ENCODE measurements at places on chromosomes 4 and X.

- no peak for DNase-seq
These were observed 41.5 kb downstream of the TNIP3 start for GRCh38 chr4:121122661-121123060.

GRCh38 chr4:117326091-117326490 is 240.7 kb upstream of the TRAM1L1 start:
- DNase-seq: no peak

DNA sequence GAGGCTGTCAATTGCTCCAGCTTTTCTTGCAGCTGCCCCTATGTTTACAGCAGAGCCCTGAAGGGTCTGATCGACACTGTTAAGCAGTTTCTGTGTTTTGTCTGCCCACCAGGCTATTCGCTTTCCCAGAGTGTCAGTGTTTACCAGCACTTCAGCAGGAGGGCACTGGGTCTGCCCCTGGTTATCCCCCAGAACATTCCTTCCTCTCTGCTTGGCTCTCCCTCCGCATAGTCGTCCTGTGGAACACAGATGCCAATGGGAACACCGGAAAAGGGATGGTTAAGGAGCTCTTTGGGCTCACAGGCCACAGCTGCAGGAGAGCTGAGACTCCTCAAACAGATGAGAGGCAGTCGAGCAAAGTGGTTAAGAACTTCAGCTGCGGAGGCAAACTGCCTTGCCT is 71.3 kb upstream of the FBXW7 start:
- DNase-seq: no peak

- DNase-seq: no peak
These were observed 50.6 kb upstream of the RAPGEF2 start for GRCh38 chr4:159052315-159052714.

DNA sequence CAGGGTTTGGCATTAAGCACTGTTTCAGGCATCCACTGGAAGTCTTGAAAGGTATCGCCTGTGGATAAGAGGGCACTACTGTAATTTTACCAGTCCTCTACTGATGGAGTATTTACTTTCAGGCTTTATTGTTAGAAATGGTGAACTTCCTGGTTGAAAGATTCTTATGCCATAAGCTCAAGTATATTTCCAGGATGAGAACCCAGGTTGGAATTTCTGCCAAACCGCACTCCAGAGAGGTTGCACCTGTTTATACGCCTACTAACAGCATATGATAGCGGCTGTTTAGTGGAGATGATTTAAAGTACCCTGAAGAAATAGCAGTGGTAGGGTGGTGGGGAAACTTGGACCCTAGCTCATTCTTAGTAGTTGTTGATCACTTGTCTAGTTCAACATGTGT is 9.9 kb downstream of the FNIP2 start:
- no peak for DNase-seq

DNA sequence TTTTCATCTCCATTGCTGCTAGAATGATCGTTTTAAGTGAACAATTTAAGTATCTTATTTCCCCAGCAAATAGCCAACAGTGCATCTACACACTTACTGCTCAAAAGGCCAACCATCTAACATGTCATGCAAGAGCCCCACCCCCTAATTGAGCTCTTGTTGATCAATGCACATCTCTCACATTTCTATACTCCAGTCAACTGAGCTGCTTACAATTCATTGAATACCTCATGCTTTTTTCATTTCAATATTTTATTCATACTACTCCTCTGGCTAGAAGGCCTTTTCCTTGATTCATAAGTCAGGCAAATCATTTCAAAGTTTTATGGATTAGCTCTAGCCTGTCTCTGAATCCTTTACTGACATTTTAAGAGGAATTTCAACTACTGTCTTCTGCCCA is 79.0 kb upstream of the WDR17 start:
- DNase-seq: no peak

- DNase-seq: no peak
These were observed 169.7 kb downstream of the TMEM47 start for GRCh38 chrX:34487364-34487763.

GRCh38 chrX:11678158-11678557 is 12.4 kb upstream of the ARHGAP6 start:
- DNase-seq: no peak

- no peak for DNase-seq
These were observed 181.4 kb upstream of the MXRA5 start for GRCh38 chrX:3527811-3528210.

- no peak for DNase-seq
These were observed 105.6 kb downstream of the CNKSR2 start for GRCh38 chrX:21479695-21480270.

- DNase-seq: no peak
These were observed 355.1 kb upstream of the CLNK start for GRCh38 chr4:11039634-11040131.

GRCh38 chr4:145825255-145825654 is 113.4 kb downstream of the ZNF827 start:
- DNase-seq: no peak

DNA sequence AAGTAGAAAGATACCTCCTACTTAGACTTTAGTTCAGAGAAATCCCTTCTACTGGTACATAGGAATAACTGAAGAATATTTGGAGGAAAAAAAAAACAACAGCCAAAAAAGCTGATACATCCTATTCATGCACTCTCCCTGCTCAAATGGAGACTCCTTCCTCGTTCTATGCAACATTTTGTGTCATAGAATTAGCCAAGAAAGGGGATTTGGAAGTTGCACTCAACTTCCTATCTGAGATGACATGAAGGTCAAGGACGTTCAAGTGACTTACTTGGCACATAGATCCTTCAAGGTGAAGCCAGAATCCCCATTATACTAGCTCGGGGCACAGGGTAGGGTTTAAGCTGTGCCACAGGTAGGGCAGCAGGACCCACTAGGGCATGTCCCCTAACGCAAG is 56.2 kb upstream of the S100G start:
- DNase-seq: no peak
